ENCODE measurements at places on chromosomes 3 and 15. TPM values are rescaled to one million over a fixed set of nuclear protein-coding genes. Genes with fewer than 3 reads are reported as not detected.
A peak's percentile ranks its signal among the peaks of the same experiment; 100 is the strongest.

Gene C3orf70
- total RNA-seq: 1.2 TPM

Gene FBLN2
- total RNA-seq: 73.2 TPM

Gene FAM81A
- 4.5 TPM for total RNA-seq

Gene PLA2G4D
- total RNA-seq: not detected

Gene NANOGP8
- not detected for total RNA-seq

Gene USP8
- total RNA-seq: 38.2 TPM

Gene CPA3
- total RNA-seq: 0.43 TPM

Gene SLC38A3
- total RNA-seq: 6.4 TPM

Gene MYZAP
- 526 TPM for total RNA-seq

Gene MAPK6
- total RNA-seq: 15.2 TPM

Gene FAH
- 31.4 TPM for total RNA-seq

Gene CAV3
- total RNA-seq: 28.3 TPM

- DNase-seq: no peak
These were observed 257.4 kb downstream of the SQOR start for GRCh38 chr15:45892182-45892581.

GRCh38 chr3:36258421-36258820 is 121.9 kb upstream of the STAC start:
- DNase-seq: no peak

- no peak for DNase-seq
These were observed 15.5 kb downstream of the SCN10A start for GRCh38 chr3:38800511-38800910.

- no peak for DNase-seq
These were observed 80.3 kb upstream of the EOMES start for GRCh38 chr3:27802425-27802824.

- peak; percentile 16 for DNase-seq
These were observed 68.6 kb downstream of the ADCY5 start for GRCh38 chr3:123380261-123380660.

- no peak for DNase-seq
These were observed 361.6 kb downstream of the LSAMP start for GRCh38 chr3:116083683-116084082.

DNA sequence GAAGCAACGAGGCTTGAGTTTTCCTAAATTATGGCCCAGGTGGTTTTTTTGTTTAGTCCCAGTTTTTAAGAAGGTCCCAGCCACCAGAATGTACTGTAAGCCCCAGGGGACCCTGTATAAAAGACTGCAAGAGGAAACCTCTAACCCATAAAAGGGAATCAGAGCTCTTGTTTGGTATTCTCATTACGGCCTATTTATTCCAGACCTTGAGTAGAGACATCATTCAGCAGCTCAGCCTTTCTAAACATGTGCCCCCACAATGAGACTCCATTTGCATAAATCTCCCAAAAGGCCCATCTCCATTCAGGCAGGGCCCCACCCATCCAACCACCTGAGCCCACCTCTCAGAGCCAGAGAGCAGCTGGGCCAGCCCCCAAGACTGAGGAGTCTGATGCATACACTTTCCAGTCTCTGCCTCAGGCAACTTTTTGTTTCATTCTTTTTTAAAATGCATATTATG is 25.7 kb downstream of the ZDHHC3 start:
- DNase-seq: no peak

DNA sequence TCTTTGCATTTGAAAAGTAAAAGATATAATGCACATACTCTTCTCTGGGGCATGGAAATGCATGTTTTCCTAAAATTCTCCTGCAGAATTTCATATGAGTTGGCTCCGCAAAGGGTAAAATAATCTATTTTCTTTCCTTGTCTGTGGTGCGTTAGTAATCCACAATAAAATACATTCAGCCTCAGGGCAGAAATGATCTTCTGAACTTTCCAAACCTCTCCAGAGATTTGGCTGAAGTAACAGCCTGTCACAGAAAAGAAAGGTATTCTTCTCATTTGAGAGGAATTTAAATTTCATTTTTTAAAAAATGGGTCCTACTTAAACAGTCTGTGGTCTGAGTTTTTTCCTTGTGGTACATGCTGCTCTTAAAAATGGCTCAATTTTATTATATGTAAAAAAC is 182.7 kb upstream of the DCBLD2 start:
- no peak for DNase-seq

GRCh38 chr15:62506217-62506805 is 341.2 kb upstream of the C2CD4B start:
- DNase-seq: no peak

- no peak for DNase-seq
These were observed 37.6 kb downstream of the GMPS start for GRCh38 chr3:155908086-155908485.

- DNase-seq: no peak
These were observed 263.5 kb downstream of the ZNF385D start for GRCh38 chr3:21487520-21487919.

- DNase-seq: no peak
These were observed 21.9 kb downstream of the DAPK2 start for GRCh38 chr15:64024172-64025050.

DNA sequence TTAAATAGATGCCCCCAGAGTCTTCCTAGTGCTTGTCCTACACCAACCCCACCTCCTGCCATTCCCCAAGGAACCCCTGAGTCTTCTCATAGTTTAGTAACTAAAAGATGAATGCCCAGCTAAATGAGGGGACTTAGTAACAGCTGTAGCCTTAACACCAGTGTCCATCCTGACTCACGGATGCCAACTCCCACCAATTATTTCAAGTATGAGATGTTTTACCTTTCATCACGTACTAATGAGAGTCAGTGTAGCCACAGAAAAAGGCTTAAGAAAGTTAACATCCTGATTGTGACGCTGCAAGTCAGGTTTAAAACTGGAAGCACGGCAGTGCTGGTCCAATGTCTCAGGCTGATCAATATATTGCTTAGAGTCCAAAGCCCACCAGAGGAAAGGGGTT is 109.9 kb downstream of the FMN1 start:
- no peak for DNase-seq

- DNase-seq: no peak
These were observed 233.2 kb upstream of the CMC1 start for GRCh38 chr3:28008235-28008634.
